Mesothelial cell of epicardium (in vitro differentiated cells): ENCODE measurements at places on chromosomes 6 and 20.

DNA sequence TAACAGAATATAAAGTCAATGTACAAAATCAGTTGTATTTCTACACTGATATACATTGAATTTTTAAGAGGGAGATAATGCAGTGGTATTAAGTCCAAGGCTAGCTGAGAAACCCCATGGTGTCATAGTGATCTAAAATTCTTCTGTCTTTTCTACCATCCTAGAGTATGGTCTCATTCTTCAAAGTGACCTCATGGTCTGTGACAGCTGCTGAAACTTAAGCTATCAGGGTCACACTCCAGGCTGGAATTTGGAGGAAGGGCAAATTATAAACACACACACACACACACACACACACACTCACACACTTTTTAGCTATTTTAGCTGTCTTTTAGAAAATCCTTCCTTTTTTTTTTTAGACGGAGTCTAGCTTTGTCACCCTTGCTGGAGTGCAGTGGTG lies 47.3 kb upstream of the DYNLRB1 start:
- no peaks in the 10 kb centered on the region for H3K27me3 ChIP-seq
- no peak overlapping the region for H3K27ac ChIP-seq
- H3K4me1 ChIP-seq, result peaks cover 9% of the 10 kb centered on the region
- DNase-seq, result no peak
- H3K36me3 ChIP-seq, result peaks cover 15% of the 10 kb centered on the region
- no peak overlapping the region for H3K4me3 ChIP-seq

DNA sequence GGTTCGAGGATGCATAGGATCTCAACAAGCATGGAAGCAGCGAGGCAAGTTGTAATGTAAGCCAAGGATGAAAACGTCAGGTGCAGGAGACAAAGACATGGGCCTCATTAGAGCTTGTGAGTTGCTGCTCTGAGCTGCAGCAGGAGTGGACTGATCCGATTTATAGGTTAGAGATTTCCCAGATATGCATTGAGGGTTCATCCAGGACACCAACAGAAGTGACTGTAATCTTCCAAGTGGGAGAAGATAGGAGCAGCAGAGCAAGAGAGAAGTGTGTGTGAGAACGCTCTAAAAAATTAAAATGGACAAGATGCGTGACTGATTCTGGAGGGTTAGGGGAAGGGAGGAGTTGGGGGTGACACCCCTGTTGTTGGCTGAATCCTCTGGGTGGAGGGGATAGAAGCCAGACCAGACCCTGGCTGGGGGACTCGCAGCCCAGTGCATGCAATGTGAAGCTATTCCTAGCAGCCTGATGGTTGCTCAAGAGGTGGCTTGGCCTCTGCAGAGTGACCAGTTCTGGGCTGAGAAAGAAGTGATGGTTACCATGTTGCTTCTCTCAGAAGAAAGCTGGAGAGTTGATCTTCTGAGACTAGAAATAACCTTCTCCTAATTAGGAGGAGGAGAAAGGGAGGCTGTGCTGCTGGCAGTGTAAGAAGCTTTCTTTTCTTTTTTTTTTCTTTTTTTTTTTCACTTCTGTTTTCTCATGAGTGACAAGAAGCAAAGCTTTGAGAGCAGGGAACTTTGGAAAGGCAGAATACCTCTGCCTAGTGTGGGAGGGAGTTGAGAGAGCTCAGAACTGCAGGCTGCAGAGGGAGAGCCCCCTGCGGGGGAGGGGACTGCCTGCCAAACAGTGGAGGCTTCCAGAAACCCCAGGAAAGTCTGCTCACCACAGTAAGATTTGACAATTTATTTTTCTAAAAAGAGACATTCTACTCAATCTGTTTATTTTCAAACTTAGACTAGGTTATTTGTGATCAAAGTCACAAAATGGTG lies 116.9 kb downstream of the SLX4IP start:
- peak overlapping the region; percentile 82 for H3K27ac ChIP-seq
- no peaks in the 10 kb centered on the region for H3K36me3 ChIP-seq
- peaks cover 50% of the 10 kb centered on the region for H3K4me1 ChIP-seq
- H3K27me3 ChIP-seq, result no peaks in the 10 kb centered on the region
- no peak overlapping the region for H3K4me3 ChIP-seq

GRCh38 chr6:129356129-129356528 lies 353.8 kb downstream of the ARHGAP18 start:
- H3K27me3 ChIP-seq, result no peaks in the 10 kb centered on the region
- H3K36me3 ChIP-seq, result no peaks in the 10 kb centered on the region
- H3K4me3 ChIP-seq, result no peak overlapping the region
- no peak for DNase-seq
- no peak overlapping the region for H3K27ac ChIP-seq

GRCh38 chr6:118668761-118669385 lies 17.5 kb upstream of the CEP85L start:
- H3K36me3 ChIP-seq, result no peaks in the 10 kb centered on the region
- peak overlapping the region; percentile 79 for H3K27ac ChIP-seq
- H3K27me3 ChIP-seq, result no peaks in the 10 kb centered on the region
- no peak overlapping the region for H3K4me3 ChIP-seq
- peaks cover 52% of the 10 kb centered on the region for H3K4me1 ChIP-seq
- DNase-seq, result no peak

DNA sequence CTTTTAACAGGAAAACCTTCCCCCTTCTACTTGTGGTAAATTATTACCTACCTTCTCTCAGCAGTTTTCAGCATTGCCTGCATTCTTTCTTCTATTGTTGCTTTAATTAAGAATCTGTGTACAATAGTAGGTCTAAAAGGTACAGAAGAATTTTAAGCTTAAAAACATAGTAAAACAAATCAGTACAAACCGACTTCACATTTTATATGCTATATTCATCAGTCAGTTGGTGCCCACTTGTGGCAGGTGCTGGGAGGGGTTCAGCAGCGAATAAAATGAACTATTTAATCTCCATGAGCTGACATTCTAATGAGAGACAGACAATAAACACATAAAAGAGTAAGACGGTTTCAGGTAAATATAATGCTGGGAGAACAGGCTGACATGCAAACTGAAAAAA lies 73.4 kb upstream of the FBXO30 start:
- peaks cover 11% of the 10 kb centered on the region for H3K36me3 ChIP-seq
- no peak overlapping the region for H3K27ac ChIP-seq
- DNase-seq, result no peak
- H3K4me1 ChIP-seq, result no peaks in the 10 kb centered on the region

DNA sequence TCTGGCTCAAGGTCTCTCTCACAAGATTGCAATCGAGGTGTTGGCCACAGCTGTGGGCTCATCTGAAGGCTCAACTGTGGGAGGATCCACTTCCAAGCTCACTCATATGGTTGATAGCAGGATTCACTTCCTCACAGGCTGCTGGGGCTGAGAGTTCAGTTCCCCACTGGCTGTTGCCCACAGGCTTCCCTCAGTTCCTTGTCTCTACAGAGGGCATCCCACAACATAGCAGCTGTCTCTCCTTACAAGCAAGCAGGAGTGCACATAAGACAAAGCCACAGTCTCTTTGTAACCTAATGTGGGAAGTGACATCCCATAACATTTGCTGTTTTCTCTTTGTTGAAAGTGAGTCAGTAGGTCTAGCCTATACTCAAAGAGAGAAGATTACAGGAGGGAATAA lies 14.0 kb downstream of the SPATS1 start:
- peaks cover 37% of the 10 kb centered on the region for H3K27me3 ChIP-seq
- H3K4me1 ChIP-seq, result no peaks in the 10 kb centered on the region
- no peak for DNase-seq
- H3K4me3 ChIP-seq, result no peak overlapping the region

DNA sequence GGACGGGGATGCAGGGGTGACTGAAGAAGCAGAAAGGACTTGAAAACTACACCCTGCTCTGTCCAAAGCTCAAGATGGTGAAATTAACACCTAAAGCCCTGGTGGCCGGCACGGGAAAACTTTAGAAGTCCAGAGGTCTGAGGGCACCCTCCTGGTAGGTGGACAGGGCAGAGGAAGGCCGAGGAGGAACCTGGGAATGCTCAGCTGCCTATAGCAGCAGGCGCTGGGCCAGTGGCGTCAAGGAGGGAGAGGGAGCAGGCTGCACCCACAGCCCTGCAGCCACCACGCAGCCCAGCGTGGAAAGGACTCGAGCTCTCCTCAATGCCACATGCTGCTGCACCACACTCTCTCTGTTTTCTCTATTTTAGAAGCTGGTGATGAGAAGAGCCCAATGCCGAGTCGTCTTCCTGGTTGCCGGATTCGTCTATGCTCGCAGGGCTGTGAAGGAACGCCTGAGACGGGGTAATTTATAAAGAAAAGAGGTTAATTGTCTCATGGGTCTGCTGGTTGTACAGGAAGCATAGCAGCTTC lies 248.3 kb upstream of the AFDN start:
- H3K4me1 ChIP-seq, result peaks cover 50% of the 10 kb centered on the region
- H3K27ac ChIP-seq, result peak overlapping the region; percentile 21
- no peak overlapping the region for H3K4me3 ChIP-seq
- peaks cover 3% of the 10 kb centered on the region for H3K36me3 ChIP-seq

DNA sequence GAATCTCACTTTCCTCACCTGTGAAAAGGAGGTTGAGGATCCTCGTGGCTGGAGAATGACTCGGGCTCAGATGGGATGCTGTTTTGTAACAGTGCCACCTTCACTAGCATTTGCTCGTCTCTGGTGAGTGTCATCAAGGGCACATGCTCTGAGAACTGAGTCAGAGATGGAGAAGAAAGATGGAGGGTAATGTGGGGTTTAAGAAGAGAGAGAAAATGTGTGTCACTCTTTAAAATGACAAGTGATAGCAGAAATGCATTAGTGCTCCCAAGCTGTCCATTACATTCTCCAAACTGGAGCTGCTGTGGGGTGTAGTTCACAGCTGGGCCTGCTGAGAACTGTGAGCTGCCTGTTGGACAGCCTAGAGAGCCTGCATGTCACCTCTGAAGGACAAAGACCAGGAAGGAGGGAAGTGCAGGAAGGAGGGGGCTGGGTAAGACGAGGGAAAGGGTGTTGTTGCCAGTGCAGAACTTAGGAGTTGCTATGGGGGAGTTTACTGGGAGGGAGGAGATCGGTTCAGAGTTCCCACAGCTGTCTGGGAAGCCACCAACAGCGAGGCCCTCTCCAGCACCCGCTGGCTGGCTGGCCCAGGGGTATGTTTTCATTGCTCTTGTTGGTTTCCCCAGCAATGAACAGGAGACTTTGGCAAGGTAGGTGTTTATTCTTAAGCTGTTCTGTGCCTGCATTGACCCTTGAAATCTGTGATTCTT lies 19.8 kb downstream of the GMPR start:
- no peaks in the 10 kb centered on the region for H3K4me1 ChIP-seq
- no peak overlapping the region for H3K27ac ChIP-seq
- no peak for DNase-seq
- peaks cover 6% of the 10 kb centered on the region for H3K36me3 ChIP-seq

DNA sequence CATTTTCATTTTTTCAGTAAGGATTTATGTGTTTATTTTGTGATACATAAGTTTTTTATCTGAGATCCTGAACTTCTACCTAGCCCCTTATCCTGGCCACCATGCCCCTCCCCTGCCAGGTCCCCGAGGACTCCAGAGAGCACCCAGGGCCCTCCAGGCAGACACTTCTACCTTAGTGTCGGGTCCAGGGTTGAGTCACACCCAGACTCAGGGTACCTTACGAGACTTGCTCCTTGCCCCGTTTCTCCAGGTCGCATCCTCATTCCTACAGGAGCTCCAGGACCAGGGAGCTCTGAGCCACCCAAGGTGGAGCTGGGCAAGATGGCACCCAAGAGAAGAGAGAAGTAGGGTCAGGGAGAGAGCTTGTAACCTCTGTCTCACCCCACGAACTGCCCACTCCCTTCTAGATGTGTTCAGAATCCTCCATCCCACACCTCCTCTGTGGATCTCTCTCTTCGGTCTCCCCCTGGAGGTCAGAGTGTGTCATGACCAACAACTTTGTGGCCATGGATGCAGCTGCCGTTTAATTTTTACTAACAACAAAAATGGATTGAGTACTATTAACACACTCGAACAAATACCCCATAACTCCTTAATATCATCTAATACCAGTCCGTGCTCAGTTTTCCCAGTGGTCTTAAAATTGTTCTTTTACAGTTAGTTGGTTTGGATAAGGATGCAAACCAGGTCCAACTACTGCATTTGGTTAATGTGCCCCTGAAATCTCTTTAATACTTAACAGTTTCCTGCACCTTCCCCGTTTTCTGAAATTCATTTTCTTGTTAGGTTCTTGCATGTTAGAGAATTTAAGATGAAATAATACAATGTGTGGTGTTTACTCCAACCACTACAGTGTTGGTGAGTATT lies 130.6 kb upstream of the INSM1 start:
- H3K27ac ChIP-seq, result no peak overlapping the region
- no peak overlapping the region for H3K4me3 ChIP-seq
- DNase-seq, result no peak
- H3K4me1 ChIP-seq, result no peaks in the 10 kb centered on the region

DNA sequence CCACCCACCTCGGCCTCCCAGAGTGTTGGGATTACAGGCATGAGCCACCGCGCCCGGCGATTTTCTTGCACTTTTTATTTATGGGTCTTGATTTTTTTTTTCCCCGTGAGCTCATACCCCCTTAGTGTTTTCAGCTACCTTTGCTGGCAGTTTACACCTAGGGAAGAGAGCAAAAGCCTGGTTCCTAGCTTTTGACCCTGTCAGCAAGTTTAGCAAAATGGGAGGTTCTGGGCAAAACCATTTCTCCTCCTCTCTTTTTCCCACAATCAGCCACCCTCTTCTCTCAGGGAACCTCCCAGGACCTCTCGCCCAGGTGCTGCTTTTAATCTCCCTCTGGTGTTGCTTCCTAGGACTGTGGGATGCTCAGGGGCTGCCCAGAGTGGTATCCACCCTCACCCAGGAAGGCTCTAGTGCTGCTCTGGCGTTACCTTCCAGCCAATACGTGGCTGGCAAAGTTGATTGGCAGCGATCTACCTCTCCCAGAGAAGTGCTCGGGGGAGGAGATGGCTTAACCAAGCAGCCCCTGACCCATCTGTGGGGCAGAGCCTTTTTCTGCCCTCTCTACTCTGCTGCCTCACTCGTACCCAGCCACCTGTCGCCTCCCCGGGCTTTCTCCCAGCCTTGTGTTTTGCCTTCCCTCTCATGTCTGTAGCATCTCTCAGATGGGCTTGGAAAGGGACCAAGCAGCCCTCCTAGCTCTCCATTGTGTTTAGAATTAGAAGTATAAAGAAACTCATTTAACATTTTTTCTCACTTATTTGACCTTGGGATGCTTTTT lies 37.4 kb downstream of the KAT14 start:
- no peak for DNase-seq
- no peaks in the 10 kb centered on the region for H3K27me3 ChIP-seq
- no peak overlapping the region for H3K27ac ChIP-seq
- H3K4me1 ChIP-seq, result no peaks in the 10 kb centered on the region

DNA sequence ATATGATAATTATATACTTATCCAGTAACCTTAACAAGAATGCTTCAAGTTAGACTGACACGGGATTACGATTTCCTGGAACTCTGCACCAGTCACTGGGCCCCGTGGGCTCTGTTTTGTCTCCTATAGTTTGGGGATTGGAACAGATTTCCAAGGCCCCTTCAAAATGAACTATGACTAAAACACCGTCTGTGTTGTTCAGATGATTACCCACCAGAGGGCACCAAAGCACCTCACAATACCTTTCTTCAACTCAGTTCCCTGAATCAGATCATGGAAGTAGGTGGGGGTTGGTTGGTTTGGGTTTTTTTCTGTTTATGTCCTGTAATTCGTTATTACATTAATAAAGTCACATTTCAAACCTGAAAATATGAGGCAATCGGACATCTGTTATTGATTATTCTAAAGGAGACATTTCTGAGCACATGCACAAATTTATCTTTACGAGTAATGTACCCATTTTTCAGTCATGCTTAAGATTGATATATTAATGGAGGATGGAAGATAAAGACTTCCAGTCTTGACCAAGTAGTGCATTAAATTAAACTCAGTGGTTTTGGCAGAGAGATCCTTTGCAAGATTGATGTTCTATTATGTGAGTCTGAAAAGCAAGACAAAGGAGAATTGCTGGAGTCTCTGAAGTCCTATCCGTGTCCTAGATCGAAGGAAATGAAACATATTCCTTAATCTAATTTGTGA lies 112.0 kb upstream of the COL21A1 start:
- no peak overlapping the region for H3K4me3 ChIP-seq
- H3K27ac ChIP-seq, result no peak overlapping the region
- H3K27me3 ChIP-seq, result no peaks in the 10 kb centered on the region
- DNase-seq, result no peak
